ENCODE measurements at places on chromosomes 12 and 14. TPM values are rescaled to one million over a fixed set of nuclear protein-coding genes. Genes with fewer than 3 reads are reported as not detected.

The CLEC2B gene
- 21.8 TPM for total RNA-seq

The KLHL33 gene
- 0.05 TPM for total RNA-seq

The GPR137C gene
- 0.04 TPM for total RNA-seq

The POTEM gene
- not detected for total RNA-seq

The FGF23 gene
- total RNA-seq = not detected

The HOXC12 gene
- not detected for total RNA-seq

The DTX1 gene
- 12.0 TPM for total RNA-seq

All from activated CD4-positive, alpha-beta T cell treated with anti-CD3 and anti-CD28 coated beads for 36 hours (primary cell).